T-helper 1 cell (primary cell): ENCODE measurements at places on chromosomes 6 and 20.

DNA sequence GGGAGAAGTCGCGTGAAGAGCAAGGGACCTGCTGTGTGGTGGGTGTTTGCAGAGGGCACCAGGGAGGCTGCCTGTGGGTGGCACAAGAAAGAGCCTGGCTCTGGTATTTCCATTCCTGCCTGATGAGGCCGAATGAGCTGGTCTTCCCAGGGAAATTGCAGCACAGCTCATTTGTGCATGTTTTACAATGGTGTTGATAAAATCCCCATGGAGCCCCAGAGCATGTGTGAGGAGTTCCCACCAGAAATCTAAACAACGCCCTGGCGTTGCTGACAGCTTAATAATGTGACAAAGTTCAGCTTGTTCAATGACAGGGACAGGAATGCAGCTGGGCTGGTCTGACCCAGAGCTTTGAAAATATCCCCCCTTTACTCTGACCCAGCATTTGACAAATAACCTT lies 135.5 kb downstream of the CLIC5 start:
- no peak for DNase-seq

DNA sequence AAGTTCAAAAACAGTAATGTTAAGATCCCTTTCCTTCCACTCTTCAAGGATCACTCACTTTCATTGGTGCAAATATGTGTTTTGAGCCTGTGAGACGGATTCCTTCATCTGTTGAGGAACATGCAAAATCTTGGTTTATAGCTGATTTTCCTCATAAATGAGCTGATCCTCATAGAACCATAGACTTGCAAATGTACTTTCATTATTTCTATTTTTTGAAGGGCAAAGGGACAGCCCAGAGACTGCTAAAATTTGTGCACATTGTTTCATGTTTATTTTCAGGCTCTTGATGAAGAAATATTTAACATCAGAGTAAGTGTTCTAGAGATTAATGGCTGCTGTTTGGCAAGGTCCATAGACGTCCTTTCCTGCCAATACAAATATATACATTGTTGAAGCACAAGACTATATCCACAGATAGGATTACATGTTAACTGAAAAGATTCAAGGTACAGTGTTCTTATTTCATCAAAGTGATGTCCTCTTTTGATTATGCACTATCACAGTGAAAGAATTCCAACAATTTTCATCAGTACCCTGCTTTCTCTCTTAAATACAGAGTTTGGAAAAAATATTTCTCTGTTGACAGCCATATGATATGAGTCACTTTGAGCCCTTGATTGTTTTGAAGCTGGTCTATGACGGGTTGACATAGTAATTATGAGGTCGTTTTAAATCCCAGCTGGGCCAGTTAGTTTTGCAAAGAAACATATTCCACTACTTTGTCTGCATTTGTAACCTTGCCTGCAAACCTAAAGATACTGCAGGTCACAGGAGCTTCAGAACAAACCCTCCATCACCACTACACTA lies 95.7 kb downstream of the FILIP1 start:
- no peak for DNase-seq

DNA sequence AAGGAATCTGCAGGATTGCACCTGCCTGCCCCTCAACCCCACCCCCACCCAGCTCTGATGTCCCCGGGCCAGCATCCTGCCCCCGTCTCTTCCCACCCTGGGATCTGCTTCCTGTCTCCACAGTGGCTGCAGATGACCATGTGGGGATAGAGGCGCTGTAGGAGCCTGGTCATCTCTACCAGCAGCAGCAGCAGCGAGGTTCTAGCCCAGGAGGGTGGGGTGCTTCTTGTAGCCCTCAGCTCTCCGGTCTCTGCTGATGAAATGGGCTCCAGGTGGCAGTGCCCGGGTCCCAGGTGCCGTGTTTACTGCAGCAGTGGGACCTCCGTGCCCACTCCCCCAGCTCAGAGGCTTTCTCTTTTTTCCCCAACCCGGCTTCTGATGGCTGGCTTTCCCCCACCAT lies 25.2 kb downstream of the CAPN11 start:
- DNase-seq, result no peak

- DNase-seq, result no peak
Observed at GRCh38 chr6:20688710-20689500, 154.6 kb downstream of the CDKAL1 start.

GRCh38 chr20:56409521-56409920 lies 2.5 kb upstream of the CASS4 start:
- no peak for DNase-seq

DNA sequence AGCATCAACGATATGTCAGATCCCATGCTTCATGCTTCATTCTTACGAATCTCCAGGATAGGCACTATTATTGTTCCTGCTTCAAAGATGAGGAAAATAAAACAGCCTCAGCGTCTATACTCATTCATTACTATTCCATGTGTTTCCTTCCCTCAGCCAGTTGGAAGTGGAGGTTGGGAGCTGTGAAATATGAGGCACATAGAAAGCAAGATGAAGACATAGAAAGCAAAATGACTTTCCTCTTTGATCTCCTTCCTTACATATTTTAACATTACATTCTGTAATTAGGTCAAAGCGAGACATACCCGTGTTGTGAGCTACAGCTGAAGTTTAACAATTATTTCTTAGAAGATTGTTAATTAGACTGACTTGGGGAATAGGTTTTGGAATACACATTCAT lies 125.4 kb downstream of the FYN start:
- DNase-seq, result no peak

- no peak for DNase-seq
Observed at GRCh38 chr20:46646659-46647380, 4.4 kb downstream of the SLC13A3 start.

DNA sequence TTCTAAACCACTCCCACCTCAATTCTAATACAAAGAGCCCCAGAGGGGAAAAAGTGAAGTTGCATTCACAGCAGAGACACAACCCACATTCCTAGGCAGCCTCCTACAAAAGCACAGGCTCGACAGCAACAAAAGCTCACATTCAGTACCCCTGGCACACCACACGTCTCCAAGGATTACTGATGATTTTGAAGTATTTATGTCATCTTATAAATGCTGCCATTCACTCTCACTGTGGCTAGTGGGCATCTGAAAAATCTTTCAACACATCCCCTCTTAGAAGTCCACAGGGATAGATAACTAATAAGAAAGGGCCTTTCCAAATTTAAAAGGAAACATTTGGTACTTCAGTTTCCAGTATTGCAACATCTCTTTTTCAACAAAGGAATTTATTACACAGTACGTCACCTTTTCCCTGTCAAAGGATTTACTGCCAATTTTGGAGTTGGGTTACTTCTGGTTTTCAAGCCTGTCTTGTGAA lies 146.7 kb downstream of the TASP1 start:
- no peak for DNase-seq

GRCh38 chr6:85396159-85396808 lies 53.6 kb upstream of the NT5E start:
- no peak for DNase-seq

- DNase-seq, result no peak
Observed at GRCh38 chr6:37861452-37861851, 41.9 kb downstream of the ZFAND3 start.

- no peak for DNase-seq
Observed at GRCh38 chr20:19934792-19935491, 82.2 kb upstream of the NAA20 start.

GRCh38 chr20:62220666-62221568 lies 839 bp upstream of the HRH3 start:
- no peak for DNase-seq

DNA sequence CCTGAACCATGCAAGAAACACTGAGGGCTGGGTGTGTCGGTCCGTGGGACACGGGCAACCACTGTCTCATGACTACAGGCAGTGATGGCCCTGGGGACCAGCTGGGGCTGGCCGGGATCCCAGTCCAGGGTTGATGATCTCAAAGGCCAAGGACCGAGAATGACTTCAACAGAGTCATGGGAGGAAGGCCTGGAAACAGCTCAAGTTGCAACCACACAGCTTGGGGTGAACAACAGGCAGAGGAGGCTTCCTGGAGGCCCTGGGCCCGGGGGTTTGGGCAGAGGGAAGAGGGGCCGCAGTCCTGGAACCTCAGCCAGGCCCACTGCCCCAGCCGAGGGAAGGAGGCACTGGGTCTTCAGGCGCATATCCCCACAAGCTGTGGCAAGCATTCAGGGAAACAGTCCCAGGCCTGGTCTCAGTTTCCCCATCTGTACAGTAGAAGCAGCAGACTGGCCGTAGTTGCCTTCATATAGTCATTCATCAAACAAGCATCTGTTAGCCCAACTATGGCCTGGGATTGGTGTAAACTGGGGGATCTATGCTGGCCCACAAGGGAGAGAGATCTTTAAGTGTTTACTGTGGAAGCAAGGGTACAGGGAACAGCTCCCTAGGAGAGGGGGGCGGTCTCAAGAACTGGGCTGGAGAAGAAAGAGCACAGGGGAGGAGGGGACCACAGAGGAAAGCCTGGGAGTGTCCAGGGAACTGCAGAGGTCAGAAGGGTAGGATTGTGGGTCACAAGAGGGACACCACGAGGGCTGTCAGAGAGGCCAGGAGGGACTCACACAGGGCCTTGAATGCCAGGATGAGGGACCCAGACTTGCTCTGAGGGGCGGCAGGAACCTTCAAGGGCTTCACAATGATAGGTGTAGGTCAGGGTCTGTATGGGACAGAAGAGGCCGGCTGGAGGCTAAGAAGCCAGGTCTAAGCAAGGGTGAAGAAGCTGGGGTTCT lies 2.1 kb downstream of the MYL9 start:
- DNase-seq, result no peak

GRCh38 chr6:142886431-142887170 lies 58.4 kb downstream of the HIVEP2 start:
- no peak for DNase-seq

GRCh38 chr6:53608396-53608795 lies 57.2 kb downstream of the KLHL31 start:
- no peak for DNase-seq

GRCh38 chr6:29589423-29590048 lies 4.6 kb downstream of the OR2H2 start:
- DNase-seq, result no peak

- DNase-seq, result no peak
Observed at GRCh38 chr6:107571354-107571753, 81.4 kb downstream of the SOBP start.
